Stimulated activated CD4-positive, alpha-beta T cell treated with anti-CD3 and anti-CD28 coated beads, Interleukin-1b, Interleukin-23, amount 100 ng/mL, for 48 hours (primary cell): ENCODE measurements at places on chromosomes 16 and 17.

- no peak for DNase-seq
These were observed 38.0 kb downstream of the CDH1 start for GRCh38 chr16:68774982-68775634.

- no peak for DNase-seq
These were observed 2.1 kb downstream of the CLDN7 start for GRCh38 chr17:7260151-7260550.

- no peak for DNase-seq
These were observed 3.8 kb downstream of the CMIP start for GRCh38 chr16:81448154-81449131.

DNA sequence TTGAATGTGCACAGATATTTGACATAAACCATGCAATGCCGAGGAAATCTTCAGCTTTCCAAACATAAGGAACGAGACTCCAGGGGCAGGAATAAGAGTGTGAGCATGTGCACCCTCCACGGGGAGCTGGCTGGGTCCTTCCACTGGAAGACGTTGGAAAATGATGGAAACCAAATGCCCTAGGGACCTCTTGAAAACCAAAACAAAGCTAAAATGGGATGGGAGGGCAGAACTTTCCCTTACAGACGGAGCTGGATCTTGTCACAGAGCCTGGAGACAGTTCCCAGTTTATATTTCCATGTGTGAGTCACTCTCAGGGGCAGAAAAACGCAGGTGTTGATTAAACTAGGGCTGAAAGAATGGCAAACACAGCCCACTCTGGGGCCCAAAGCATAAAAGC, 34.4 kb upstream of the DNAH17 start:
- DNase-seq, result no peak

- DNase-seq, result no peak
These were observed 2.5 kb downstream of the SLC12A4 start for GRCh38 chr16:67965668-67966548.

GRCh38 chr17:42553161-42553818, 567 bp downstream of the HSD17B1 start:
- DNase-seq, result no peak
